Bronchial epithelial cell (primary cell): ENCODE measurements at places on chromosomes 11 and 22.

DNA sequence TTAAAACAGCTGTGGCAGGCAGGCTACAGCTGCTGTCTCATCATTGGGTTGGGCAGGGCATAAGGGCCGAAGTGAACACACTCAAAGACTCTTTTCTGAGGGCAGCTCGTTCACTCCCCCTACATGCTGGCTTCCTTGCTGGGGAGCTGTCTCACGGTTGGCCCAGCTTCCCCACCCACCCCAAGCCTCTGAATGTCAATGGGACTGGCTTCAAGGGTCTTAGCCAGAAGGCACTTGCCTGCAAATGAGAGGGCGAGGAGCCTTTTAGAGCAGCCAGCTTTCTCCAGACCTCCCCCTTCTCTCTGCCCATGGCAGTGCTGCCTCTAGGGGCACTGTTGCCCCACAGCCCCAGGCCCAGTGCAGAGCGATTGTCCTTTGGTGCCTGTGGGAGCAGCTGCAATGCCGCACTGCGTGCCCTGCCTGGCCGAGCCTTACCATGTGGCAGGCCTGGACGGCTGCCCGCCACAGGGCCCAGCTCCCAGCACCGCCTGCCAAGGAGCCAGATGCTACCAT, 94.7 kb upstream of the RASSF10 start:
- DNase-seq: no peak

DNA sequence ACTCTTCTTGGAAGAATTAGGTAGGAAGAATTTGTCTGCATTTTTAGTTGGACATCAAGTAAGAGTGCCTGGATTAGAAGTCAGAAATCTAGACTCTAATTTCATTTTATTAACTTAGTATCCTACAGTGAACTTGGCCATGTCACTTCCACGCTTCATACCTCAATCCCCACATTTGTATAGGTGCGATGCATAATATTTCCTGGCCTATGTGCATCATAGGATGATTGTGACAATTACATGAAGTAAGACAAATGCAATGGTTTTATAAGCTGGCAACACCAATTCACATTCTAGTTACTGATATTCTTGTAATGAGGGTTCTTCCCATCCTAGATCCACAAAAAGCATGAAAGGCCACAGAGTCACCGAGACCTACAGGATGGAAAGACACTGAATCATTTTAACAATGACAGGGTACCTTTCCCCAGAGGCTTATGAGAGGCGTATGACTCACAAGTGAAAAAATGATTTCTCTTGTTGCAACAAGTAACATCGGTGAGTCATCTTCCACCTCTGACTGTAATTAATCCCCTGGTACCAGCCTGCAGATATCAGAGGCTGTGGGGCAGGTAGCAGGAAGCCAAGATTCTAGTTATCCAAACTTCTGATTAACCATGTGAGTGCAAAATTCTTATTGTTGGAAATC, 56.0 kb upstream of the OR5AK2 start:
- peak; percentile 100 for DNase-seq

GRCh38 chr22:35553341-35553740, 12.7 kb downstream of the RASD2 start:
- no peak for DNase-seq

DNA sequence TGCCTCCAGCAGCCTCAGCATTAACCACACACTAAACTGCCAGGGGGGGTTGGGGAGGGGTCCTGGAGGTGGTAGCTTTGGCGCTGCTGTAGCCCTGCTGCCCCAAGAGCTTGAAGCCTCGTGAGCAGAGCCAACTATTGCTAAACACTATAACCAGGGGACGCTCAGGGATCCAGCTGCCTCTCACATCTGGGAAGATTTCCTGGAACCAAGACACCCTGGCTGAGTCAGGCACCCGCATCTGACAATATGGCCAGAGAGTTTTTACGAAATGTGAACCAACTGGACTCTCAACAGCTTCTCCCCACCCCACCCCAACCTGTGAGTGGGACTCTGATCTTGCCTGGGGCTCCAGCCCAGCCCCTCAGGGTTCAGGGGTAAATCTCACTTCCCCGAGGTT, 14.3 kb downstream of the C1QTNF6 start:
- DNase-seq: no peak

- DNase-seq: no peak
Measured at GRCh38 chr11:63737718-63738117, 30.9 kb downstream of the ZFTA start.

GRCh38 chr22:44576311-44577260, 78.6 kb upstream of the RTL6 start:
- DNase-seq: no peak

DNA sequence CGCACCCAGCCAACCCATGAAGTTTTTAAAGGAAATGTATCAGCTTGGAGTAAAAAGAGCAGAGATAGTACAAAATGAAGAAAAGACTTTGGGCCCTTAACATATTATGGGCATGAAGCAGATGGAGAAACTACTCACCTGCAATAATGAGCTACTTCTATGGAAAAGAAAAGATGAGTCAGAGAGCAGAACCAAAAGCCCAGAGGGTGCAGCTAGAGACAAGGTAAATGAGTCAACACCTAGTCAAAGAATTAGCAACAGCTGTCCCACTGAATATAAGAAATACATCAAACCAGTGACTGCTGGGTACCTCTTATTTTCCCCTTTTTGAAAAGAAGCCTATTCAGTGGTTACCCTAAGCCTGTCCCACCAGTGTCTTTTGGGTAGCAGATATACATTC, 61.8 kb downstream of the RPL27A start:
- peak; percentile 94 for DNase-seq

DNA sequence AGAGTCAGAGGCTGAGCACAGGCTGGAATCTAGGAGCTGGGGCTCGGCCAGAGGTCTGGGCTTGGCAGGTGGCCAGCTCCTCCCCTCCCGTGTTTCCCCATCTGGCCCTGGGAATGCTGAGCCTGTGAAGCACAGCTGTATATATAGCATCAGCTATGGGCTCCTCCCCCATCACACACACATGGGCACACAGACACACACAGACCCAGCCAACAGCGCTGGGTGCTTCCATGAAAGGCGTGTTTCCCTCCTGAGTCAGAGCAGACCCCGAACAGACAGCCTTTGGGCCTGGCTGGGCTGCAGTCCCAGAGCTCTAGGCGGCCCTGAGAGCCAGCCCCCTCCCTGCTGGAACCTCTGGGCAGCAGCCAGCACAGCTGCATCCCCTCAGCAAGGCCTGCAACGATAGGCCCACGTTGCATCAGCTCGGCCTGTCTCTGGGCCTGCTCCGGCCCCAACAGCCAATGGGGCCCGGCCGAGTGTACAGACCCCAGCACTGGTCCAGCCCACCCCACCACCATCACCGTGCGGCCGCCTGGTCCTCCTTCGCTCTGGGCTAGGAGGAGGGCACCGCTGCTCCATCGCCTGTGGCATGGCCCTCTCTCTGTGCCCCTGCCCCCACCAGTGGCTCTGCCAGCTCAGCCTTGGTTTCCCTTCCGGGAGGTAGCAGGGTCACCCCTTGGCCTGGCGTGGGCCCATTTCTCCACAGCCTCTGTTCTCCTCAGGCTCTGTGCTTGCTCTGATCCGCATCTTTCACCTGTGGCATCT, 7.6 kb upstream of the SERPINH1 start:
- no peak for DNase-seq

DNA sequence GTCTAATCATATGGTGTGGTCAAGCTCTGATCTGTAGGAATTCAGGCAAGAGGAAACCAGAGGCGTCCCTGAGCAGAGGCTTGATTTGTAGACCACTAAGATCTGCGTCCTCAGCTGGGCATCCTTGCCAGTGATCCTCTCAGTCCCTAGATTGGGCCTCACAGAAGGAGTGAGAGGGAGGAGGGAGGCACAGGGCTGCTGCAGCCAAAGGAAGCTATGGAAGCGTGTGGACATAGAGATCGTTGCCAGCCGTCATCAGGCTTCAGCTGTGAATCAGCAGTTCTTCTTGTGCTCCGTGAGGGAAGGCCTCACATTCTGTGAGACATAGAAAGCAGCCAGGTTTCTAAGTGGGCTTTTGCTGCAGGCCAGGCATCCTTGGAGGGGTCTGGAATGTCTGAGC, 254.6 kb upstream of the KIRREL3 start:
- DNase-seq: no peak

- peak; percentile 80 for DNase-seq
Measured at GRCh38 chr22:37894939-37895670, 11.0 kb upstream of the MICALL1 start.

GRCh38 chr11:47500121-47500520, 51.2 kb upstream of the RAPSN start:
- no peak for DNase-seq
